ENCODE measurements at places on chromosomes 12 and 14.

GRCh38 chr14:104531421-104532190 is 48.0 kb upstream of the C14orf180 start:
- DNase-seq: no peak

DNA sequence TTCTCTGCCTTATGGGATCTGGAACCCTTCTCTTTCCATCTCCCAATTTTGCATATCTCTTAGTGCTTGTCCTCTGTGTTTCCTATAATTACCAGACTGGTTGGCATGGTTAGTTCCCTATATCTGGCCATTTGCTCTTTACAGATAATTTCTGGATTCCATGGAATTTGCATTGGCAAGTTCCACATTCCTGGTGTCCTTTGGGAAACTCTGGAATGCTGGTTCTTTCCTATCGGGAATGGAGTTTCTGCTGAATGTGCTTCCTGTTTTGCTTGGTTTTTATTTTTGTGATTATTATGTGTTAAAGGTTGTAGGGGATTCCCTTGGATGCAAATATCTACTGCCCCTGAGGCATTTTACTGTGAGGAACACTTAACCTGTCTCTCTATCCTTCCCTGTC is 193.0 kb upstream of the BTG1 start:
- peak; percentile 6 for DNase-seq

- no peak for DNase-seq
These were observed 129.4 kb downstream of the PPM1H start for GRCh38 chr12:62805517-62805916.

DNA sequence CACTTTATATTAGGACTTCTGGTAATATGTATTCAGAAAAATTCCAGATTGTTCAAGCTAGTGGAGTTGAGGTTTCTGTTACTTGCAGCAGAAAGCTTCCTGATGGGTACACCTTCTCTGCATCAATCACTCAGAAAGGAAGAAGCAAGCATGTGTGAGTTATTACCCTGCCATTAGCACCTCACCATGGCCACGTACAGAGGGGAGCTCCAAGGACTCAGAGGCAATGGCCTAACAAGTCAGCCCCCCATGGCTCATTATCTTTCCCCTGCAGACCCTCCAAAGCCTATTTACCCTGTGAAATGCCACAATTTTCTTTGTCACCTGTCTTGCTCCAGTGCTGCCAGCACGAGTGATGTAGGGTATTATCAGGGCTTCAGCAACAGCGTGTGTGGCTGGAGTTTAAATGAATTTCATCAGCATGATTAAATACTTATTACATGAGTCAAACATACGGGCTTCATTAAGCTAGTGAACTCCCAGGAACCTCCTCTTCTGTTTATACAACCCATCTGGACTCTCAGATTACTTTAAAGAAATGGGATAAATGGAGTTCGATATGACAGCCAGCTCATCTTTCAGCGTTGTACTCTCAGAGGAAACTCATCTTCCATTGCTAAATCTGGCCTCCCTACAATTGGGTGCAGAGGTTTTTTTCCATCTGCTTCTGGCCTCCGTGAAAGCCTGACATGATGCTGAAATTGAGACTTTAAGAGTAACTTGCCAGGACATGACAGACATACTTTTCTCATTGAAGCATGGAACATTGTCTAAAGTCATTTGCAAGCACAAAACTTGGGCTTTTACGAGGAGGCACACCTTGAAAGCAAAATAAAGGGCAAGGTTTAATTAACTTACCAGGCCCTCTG is 135.9 kb downstream of the TMEM30B start:
- peak; percentile 80 for DNase-seq

DNA sequence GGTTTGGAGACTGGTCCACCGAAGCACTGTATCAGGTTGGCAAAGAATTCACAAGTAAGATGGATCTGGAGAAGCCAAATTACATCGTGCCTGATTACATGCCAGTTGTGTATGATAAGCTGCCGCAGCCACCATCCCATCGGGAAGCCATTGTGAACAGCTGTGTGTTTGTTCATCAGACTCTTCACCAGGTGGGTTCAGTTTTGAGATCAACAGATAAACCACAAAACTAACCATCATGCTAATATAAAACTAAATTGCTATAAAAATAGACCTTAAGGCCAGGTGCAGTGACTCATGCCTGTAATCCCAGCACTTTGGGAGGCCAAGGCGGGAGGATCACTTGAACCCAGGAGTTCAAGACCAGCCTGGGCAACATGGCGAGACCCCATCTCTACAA is 58.9 kb downstream of the HSP90AA1 start:
- DNase-seq: no peak

DNA sequence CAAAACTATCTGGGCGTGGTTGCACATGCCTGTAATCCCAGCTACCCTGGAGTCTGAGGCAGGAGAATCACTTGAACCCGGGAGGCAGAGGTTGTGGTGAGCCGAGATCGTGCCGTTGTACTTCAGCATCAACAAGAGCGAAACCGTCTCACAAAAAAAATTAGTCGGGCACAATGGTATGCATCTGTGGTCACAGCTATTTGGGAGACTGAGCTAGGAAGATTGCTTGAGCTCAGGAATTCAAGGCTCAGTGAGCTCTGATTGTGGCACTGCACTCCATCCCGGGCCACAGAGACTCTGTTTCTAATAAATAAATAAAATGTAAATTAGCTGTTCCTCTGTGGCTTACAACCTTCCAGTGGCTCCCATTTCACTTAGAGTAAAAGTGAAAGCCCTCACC is 28.0 kb downstream of the RCOR1 start:
- no peak for DNase-seq
